ENCODE measurements at places on chromosomes 4 and X. TPM values are rescaled to one million over a fixed set of nuclear protein-coding genes. Genes with fewer than 3 reads are reported as not detected.

GRCh38 chr4:82721819-82722423 lies 76.7 kb downstream of the SCD5 start:
- DNase-seq, result no peak

DNA sequence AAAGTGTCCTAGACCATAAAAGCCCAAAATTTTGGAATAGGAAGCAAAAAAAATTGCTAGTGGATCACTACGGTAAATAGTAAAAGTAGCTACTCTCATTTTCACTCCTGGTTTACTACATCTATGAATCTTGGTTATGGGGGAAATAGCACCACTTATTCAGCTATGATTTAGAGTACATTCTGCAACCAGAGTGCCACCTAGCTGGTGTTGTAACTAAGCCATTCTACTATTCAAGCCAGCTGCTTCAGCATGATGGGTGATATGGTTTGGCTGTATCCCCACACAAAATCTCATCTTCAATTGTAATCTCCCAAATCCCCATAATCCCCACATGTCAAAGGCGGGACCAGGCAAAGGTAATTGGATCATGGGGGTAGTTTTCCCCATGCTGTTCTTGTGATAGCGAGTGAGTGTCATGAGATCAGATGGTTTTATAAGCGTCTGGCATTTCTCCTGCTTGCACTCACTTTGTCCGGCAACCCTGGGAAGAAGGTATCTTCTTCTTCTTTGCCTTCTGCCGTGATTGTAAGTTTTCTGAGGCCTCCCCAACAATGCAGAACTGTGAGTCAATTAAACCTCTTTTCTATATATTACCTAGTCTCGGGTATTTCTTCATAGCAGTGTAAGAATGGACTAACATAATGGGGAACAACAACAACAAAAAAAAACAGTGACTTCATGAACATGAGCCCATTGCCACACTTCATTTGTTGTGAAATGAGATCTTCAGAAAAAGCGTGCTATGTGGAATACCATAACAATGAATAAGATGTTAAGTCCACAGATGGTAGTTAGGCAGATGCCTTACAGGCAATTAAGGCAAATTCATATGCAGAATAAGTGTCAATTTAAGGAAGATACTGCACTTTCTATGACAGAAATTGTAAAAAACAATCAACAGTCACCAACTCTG lies 280.1 kb downstream of the PABPC4L start:
- DNase-seq, result no peak

- no peak for DNase-seq
Observed at GRCh38 chr4:153257151-153257620, 52.9 kb downstream of the TRIM2 start.

DNA sequence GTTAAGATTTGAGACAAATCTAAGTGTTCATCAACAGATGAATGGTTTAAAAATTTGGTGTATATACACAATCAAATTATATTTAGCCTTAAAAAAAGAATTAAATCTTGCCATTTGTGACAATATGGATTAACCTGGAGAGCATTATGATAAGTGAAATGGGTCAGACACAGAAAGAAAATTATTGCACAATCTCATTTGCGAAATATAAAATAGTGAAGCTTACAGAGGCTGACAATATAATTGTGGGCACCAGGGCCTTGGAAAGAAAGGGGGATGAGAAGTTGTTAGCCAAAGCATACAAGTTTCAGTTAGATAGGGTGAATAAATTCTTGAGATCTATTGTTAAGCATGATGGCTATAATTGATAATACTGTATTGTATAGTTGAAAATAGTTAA lies 883.0 kb downstream of the TECRL start:
- no peak for DNase-seq

DNA sequence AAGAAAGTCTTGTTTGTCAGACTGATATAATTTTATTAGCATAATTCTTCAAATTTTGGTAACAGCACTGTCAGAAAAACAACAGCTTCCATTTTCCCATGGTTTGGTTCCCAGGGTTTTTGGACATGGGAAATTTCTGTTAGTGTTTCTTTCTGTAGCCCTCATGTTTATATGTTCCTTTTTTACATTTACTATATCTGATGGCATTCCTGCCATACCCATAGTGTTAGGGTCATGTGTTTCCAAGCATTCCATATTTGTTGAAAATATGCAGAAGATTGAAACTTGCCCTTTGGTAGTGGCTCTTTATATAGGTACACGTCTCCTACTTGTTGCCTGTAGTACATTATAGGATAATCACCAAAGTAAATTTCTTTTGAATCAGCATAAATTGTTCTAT lies 65.8 kb downstream of the PDLIM5 start:
- no peak for DNase-seq

DNA sequence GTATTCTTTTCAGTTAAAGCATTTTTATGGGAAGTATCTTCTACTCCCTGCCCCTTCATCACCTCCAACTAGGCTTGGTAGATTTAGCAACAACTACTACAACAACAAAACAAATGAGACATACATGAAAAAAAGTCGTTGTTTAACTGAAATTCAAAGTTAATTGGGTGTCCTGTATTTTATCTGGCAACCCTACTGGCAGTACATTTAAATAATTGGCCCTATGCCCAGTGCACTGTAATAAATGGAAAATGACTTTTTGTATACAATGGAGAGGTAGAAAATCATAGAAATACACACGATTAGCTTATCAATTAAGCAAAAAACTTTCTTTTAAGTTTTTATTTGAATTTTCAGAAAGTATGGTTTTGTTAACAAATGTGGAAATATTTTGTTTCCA lies 21.4 kb upstream of the CLGN start:
- DNase-seq, result no peak

DNA sequence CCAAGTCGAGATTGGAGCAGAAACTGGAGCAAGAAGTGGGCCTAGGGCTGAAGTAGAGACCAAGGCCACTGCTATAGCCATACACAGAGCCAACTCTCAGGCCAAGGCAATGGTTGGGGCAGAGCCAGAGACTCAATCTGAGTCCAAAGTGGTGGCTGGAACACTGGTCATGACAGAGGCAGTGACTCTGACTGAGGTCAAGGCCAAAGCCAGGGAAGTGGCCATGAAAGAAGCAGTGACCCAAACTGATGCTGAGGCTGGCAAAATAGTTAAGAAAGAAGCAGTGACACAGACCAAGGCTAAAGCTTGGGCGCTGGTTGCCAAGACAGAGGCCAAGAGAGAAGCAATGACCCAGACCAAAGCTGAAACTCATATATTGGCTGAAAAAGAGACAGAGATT lies 3.5 kb downstream of the ARMCX4 start:
- no peak for DNase-seq

- DNase-seq, result no peak
Observed at GRCh38 chr4:70943114-70943513, 40.9 kb downstream of the MOB1B start.

DNA sequence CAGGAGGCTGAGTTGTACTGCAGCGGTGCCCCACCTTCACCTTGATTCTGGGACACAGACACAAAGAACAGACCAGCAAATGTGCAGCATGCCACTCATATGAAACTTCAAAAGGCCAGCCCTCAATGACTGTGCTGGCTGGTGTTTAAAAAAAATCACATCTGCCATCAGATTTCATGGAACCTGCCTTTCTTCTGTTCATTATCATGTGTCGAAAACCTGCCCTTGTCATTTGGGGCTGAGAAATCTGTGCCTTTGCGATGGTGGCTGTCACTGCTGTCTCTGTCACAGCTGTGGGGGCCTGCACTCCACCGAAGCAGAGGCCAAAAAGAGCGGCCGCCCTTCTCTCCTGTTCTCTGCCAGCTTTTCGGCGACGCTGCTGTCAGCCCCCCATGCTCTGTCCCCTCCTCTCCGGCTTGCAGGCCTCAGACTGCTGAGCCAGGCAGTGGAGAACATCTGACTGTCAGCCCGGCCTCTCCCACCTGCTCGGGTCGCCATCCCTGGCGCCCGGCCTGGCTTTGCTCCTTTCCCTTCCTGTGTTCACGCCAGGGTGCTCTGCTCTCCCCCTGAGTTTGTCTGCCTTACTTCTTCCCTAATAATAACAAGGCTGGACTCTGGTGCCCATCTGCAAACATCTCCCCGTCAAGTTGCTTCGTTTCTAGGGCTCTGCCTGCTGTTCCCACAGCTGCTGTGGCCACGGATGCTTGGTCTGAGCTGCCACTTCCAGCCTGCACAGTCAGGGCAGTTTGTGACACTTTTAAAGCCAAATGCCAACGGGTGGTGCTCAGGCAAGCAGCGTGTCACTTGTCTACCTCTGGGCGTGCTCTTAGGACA lies 355.2 kb downstream of the UNC5C start:
- no peak for DNase-seq

- no peak for DNase-seq
Observed at GRCh38 chrX:133380711-133381619, 34.3 kb downstream of the GPC4 start.

GRCh38 chrX:68698942-68699341 lies 51.5 kb downstream of the STARD8 start:
- DNase-seq, result no peak

GRCh38 chr4:145047151-145047550 lies 50.8 kb downstream of the ANAPC10 start:
- no peak for DNase-seq

- DNase-seq, result no peak
Observed at GRCh38 chrX:5399403-5399802, 829.3 kb downstream of the NLGN4X start.

- no peak for DNase-seq
Observed at GRCh38 chr4:156983366-156983765, 11.8 kb upstream of the PDGFC start.

- DNase-seq, result no peak
Observed at GRCh38 chrX:79601341-79602131, 234.4 kb upstream of the ITM2A start.

GRCh38 chr4:15893962-15894361 lies 44.6 kb downstream of the FGFBP1 start:
- no peak for DNase-seq

DNA sequence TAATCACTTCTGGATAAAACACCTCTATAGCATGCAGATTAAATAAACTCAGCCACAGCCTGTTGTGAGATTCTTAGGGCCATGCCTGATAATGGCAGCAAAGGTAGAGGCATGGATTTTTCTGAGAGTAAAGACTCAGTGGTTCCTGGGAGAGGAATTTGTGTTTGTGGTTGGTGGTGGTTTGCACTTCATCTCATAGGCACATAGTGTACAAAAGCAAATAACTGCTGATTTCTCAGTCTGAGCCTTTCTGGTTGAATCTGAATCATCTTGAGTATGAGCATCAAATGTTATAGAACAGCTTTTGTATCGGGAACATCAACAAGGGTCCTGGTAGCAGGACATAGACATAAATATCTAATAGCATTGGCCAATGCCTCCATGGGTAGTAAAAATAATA lies 274.3 kb downstream of the FRMPD4 start:
- DNase-seq, result no peak

- no peak for DNase-seq
Observed at GRCh38 chr4:183872531-183872930, 32.6 kb upstream of the STOX2 start.

- DNase-seq, result no peak
Observed at GRCh38 chr4:4673070-4673469, 131.2 kb upstream of the STX18 start.

DNA sequence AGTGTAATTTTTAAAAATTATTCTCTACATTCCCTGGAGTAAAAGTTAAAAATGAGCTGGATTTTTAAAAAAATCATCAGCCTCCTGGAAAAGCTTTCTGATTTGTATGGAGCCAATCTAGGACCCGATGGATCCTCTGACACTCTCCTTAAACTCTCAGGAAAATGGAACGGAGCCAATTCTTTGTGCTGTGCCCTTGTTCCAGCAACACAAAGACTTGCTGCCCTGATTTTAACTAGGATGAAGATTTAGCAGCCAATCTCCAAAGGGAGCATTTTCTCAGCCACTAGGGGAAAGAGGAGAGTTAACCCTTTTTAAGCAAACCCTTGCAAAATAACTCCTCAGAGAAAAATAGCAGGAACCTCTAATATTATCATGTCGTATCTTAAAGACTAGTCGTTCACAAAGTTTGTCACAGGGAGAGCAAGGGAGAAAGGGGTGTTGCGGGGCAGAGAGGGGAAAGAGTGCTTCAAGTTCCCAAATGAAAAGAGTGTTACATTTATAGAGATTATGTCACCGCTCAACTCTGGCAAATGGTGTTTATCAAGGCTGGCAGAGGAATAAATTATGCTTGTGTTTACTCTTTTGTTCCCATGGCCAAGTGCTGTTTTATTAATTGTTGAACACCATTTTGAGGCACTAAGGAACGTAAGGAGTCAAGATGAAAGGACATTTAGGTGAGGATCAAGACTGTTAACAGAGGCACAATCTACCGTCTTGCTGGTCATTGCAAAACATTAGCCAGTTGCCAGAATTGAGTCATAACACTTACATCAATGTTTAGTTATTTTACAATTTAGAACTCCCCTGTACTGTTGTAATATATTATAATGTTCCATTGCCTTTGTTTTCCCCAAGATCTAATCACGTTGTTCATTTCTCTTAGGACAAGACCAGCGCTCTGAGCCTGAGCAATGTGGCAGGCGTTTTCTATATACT lies 250.7 kb downstream of the THOC2 start:
- no peak for DNase-seq

GRCh38 chrX:50905334-50905733 lies 5.2 kb upstream of the BMP15 start:
- no peak for DNase-seq

GRCh38 chr4:169660929-169661328 lies 40.6 kb downstream of the CLCN3 start:
- no peak for DNase-seq

Gene STOX2
- total RNA-seq, result 38.1 TPM

Gene NDNF
- total RNA-seq, result 26.3 TPM

Gene TMSB15A
- total RNA-seq, result not detected

Gene LRCH2
- total RNA-seq, result 7.4 TPM

Gene NR0B1
- not detected for total RNA-seq

Gene RAPGEF2
- total RNA-seq, result 56.4 TPM

Gene ENPEP
- 3.9 TPM for total RNA-seq

Gene SLC2A9
- 67.5 TPM for total RNA-seq

Gene FAM114A1
- 43.2 TPM for total RNA-seq

Data from ureter (tissue), 1 donor.